ENCODE measurements at places on chromosomes 16 and 17. TPM values are rescaled to one million over a fixed set of nuclear protein-coding genes. Genes with fewer than 3 reads are reported as not detected.

CDH8 gene
- total RNA-seq: 38.7 TPM

DNA sequence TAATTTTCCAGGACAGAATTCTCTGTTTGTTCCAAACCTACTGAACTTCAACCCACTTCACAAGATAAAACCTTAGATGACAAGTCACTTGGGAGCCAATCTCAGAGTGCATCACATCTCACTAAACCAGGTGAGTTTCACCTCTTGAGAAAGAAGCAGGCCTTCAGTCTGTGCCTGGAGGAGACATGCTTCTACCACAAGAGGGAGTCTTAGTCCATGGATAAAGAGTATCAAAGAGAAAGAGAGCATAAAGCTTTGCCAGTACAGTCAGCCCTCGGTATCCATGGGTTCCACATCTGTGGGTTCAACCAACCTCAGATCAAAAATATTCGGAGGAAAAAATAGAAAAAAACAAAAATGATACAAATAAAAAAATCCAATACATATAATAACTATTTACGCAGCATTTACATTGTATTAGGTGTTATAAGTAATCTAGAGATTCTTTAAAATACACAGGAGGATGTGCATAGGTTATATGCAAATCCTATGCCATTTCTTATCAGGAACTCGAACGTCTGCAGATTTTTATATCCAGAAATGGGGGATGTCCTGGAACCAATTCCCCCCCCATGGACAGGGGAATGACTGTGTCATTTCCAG is 37.7 kb downstream of the DUSP14 start:
- DNase-seq: no peak

GRCh38 chr17:43803758-43804157 is 23.5 kb downstream of the CFAP97D1 start:
- DNase-seq: peak; percentile 93

GRCh38 chr17:18117982-18118975 is 9.7 kb downstream of the MYO15A start:
- DNase-seq: peak; percentile 73

GRCh38 chr16:9264067-9264466 is 172.6 kb downstream of the HAPSTR1 start:
- DNase-seq: peak; percentile 1

TP53TG3 gene
- not detected for total RNA-seq

HSD17B1 gene
- 0.56 TPM for total RNA-seq

C17orf113 gene
- total RNA-seq: 0.51 TPM
